ENCODE measurements at places on chromosomes 6 and 20.
A peak's percentile ranks its signal among the peaks of the same experiment; 100 is the strongest.

- no peak for DNase-seq
Measured at GRCh38 chr6:67287566-67287965, 1347.5 kb upstream of the ADGRB3 start.

DNA sequence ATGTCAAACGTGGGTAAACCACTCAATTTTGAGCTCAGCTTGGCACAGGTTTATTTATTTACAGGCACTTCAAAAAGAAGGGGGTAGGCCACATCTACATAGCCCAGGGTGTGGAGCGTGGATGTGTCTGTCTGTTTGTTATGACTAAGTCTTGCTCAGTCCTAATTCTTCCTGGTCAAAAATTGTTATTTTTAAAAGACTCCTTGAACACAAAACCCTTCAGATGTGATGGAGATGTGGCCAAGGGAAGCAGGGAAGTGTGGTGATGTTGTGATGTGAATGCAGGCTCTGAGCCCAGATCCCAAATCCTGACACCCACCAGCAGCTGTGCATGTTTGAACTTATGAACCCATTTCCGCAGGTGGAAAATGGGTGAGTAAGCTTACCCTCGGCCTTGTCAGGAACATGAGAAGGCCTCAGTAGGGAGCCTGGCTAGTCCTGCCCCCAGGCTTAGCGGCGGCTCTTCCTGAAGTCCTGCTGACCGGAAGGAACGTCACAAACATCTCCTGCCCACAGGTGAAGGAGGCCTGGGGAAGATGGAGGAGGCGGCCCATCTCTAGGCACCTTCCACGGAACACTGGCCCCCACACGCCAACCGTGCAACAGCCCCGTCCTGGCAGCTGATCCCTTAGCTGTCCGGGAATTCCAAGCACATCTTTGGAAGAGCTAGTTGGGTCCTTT lies 119.7 kb downstream of the MYLK4 start:
- no peak for DNase-seq

- peak; percentile 100 for DNase-seq
Measured at GRCh38 chr20:32456869-32457478, 98.8 kb downstream of the ASXL1 start.

GRCh38 chr20:8940326-8940725 lies 128.6 kb upstream of the PLCB4 start:
- no peak for DNase-seq

DNA sequence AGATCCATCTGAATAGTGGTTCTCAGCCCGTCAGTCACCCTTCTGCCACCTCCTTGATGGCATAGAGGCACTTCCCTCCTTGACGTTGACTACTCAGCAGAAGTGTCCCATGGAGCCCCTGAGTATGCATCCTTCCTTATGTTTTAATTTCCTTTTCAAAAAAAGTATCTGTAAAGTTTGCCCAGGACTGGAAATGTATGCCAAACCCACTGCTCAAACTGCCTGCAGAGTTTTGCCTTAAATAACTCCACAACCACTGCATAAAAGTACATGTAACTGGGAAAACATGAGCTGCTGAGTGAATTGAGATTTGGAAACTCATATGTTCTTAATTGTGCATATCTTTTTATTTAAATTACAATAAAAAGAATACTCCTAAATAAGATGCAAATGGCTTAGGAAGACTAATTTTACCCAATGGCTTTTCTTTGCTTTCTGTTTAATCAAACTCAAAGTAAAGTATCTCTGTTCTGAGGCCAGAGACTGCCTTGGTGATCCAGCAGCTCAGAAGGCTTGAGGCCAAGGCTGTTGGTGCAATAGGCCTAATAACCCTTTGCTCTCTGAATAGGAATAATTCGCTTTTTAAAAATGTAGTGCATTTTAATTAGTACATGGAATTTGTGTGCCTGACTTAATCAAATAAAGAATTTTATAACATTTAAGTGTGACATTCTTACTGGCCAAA lies 90.4 kb downstream of the FNDC1 start:
- no peak for DNase-seq

All from H7 (cell line).